ENCODE measurements at places on chromosomes 2 and 18. TPM values are rescaled to one million over a fixed set of nuclear protein-coding genes. Genes with fewer than 3 reads are reported as not detected.

DNA sequence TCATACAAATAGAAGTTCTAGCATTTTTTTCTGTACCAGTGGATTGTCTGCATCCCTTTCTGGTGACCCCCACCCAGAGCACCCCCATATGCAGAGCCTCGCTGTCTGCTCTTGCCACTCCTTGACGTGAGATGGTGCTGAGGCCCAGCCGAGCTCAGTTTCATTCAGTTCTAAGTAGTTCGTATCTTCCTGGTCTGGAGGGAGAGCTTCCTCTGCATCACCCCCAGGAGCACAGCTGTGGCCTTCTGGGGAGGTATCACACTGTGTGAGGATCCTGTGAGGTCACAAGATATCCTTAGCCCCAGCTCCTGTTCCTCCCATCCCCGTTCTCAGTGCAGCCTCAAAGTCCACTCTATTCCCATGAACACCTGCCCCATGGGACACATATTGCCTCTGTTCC is 132.7 kb downstream of the PTGR3 start:
- no peaks in the 10 kb centered on the region for H3K4me1 ChIP-seq
- no peaks in the 10 kb centered on the region for H3K27me3 ChIP-seq
- H3K36me3 ChIP-seq: peaks cover 4% of the 10 kb centered on the region
- H3K4me3 ChIP-seq: no peak overlapping the region
- no peak for DNase-seq

GRCh38 chr18:66553824-66554223 is 50.1 kb downstream of the CDH19 start:
- H3K4me1 ChIP-seq: no peaks in the 10 kb centered on the region

GRCh38 chr2:85584354-85584856 is at the start of gene VAMP5:
Gene VAMP5 (plus strand): TSS chr2:85584431. CDS start chr2:85584491, 60 bp downstream.
- peaks cover 19% of the 10 kb centered on the region for H3K4me1 ChIP-seq
- H3K27me3 ChIP-seq: peaks cover 40% of the 10 kb centered on the region
- H3K27ac ChIP-seq: no peak within 1 kb of the TSS
- 0 out of 2 replicates have a peak, but pooled peaks cover 3% of the 10 kb centered on the region for H3K36me3 ChIP-seq

DNA sequence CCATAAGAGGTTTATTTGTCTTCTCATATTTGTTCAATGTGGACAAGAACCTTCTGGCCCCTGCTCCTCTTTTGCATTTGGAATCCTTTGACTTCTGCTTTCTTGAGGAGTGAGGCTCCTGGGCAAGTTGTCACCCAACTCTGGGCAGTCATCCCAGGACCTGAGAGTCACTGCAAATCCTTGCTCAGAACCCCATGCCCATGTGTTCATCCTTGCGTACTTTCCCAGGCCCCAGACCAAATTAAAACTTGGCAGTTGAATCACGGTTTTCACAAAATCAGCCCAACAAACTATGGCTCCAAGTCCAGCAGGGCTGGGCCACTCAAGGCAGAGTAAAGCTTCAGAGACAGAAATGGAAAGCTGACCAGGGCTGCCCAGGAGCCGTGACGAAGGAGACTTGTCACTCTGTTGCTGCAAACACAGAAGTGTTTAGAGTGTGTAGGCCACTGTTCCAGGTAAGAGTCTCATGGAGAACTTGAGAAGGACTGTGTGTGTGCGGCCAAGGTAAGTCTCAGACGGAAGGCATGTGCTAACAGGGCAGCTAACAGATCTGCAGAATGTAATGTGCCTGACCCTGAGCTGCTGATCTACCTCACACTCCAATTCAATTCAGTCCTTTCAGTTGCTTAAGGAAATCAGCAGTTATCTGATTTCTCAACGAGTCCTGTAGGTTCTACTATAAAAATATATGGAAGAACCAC is 549.4 kb upstream of the HS6ST1 start:
- H3K4me1 ChIP-seq: peaks cover 12% of the 10 kb centered on the region
- DNase-seq: no peak
- no peaks in the 10 kb centered on the region for H3K36me3 ChIP-seq

DNA sequence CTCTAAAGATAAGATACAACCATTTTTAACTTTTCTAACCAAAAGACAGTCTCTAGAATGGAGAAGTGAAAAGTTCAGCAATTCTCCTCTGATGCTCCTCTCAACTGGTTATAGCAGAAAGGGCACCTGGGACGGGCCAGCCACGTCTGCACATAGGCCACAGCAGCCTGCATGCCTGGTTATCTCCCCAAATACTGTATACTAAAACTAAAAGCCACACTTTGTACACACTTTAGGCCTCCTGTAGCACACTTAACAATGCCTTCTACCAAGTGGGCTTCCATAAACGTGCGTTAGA is 179.1 kb downstream of the ANKRD44 start:
- no peak overlapping the region for H3K4me3 ChIP-seq
- H3K4me1 ChIP-seq: peaks cover 6% of the 10 kb centered on the region
- H3K36me3 ChIP-seq: no peaks in the 10 kb centered on the region
- H3K27ac ChIP-seq: no peak overlapping the region

PTPRN gene
- 5.7 TPM for total RNA-seq

VWA3B gene
- not detected for total RNA-seq

FNDC4 gene
- total RNA-seq: 14.1 TPM

CFC1 gene
- total RNA-seq: not detected
